ENCODE measurements at places on chromosomes 6 and 20.

DNA sequence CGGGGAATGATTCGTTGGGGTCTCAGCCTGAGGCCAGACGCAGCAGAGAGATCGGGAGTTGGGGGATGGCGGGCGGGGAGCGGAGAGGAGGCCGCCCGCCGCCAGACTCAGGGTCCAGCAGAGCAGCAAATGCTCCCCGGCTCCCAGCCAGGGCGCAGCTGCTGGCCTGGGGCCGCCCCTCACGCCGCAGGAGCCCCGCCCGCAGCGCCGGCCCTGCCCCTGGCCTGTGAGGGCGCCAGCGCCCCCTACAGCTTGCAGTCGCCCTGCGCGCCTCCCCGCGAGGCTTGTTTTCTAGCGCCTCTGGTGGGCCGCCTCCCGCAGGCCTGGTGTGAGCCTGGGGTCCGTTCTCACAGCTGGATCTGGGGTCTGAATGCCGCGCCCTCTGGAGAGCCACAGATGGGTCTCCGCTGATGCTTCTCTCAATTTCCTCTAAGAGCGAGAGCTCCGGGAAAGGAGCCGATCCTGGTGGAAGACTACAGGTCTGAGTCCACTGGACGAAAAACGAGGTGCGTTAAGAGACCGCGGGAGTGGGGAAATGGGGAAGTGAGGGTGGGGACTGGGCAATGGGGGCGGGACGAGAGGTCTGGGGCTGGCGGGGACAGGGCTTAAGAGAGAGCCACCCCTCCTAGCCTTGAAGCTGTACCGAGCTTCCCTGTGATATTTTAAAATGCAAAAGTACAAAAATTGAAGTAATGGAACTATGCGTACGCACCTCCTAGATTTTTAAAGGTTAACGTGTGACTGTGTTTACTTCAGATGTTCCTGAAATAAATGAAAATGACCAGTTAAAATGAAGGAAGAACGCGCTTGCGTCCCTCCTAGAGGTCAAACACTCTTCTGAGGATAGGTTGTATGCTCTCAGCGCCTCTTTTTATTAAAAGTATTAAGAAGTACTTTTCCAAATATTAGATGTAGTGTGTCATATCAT, 30.1 kb downstream of the TRIM38 start:
- DNase-seq: peak; percentile 91

DNA sequence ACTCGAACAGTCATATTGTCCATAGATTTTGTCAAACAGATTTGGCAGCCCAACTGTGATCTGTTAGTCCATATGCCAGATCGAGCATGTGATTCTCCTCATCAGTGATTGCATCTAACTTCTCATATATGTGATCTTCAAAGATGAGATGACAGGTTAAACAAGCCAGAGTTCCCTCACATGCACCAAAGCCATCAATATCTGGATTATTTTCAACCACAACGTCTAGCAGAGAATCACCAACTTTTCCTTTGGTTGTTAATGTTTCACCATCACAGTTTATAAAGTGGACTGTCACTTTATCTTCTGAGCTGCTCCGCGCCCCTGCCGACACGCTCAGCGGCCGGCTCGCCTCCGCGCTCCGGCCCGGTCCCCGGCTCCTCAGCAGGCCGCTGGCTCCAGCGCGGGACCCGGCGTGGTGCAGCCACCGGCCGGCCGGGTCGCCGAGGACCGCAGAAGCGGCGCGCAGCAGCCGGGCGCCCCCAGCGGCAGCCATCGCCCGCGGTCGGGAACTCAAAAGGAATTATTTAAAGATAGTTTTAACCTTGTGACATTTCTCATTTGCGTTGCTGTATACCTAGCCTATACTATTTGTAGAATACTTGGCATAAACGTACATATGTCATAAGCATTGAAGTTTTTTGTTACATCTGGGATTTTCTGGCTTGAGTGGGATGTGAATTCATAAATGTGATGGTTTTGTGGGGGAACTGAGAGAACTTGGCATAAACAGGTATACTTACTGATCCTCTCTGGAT, 40.1 kb upstream of the DYNLRB1 start:
- DNase-seq: peak; percentile 40

DNA sequence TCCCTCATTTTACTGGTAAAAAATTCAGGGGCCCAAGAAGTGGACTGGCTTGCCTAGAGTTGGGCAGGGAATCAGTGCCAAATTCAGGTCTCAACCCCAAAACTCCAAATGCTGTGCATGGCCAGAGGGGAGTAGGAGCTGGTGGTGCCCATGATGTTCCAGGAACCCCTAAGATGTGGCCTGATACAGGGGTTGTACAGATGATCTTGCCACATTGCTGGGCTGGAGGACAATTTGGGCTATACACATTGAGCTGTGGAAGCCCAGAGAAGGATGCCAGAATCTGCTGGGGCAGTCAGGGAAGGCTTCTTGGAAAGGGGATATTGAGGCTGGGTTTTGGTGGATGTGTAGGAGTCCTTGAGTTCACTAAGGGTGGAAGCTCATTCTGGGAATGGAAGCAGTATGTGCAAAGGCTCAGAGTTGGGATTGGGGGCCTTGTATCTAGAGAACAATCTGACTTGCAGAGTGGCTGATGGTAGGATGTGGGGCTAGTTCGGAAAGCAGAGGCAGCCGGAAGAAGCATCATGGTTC, 38.0 kb upstream of the APCDD1L start:
- no peak for DNase-seq

- no peak for DNase-seq
Observed at GRCh38 chr6:44797746-44798145, 410.2 kb downstream of the CDC5L start.

- DNase-seq: peak; percentile 26
Observed at GRCh38 chr6:45617441-45617840, 239.7 kb upstream of the SUPT3H start.

- DNase-seq: no peak
Observed at GRCh38 chr6:5936140-5936539, 70.6 kb downstream of the NRN1 start.

DNA sequence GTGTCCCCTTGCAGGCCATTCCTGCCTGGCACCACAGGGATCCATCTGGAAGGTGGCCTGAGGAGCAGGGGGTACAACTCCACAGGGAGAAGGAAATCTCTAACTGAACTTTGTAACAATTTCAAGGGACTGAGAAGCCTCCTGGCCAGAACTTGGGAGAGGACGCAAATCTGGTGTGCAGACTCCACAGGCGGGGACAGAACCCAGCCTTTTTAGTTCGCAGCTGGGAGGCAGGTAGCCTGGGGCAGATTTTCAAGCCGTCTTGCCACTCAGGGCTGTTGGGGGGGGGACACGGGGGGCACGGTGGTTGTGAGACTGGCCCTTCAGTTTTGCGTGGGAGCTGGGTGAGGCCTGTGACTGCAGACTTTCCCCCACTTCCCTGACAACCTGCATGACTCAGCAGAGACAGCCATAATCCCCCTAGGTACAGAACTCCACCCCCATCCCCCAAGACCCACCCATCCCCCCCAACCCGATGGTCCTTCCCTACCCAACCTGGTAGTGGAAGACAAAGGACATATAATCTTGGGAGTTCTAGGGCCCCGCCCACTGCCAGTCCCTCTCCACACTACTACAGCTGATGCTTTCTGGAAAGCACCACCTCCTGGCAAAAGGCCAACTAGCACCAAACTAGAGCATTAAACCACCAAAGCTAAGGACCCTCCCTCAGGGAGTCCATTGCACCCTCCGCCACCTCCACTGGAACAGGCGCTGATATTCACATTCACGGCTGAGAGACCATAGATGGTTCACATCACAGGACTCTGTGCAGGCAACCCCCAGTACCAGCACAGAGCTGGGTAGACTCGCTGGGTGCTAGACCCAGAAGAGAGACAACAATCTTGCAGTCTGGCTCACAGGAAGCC, 3.0 kb upstream of the HUS1B start:
- DNase-seq: no peak

DNA sequence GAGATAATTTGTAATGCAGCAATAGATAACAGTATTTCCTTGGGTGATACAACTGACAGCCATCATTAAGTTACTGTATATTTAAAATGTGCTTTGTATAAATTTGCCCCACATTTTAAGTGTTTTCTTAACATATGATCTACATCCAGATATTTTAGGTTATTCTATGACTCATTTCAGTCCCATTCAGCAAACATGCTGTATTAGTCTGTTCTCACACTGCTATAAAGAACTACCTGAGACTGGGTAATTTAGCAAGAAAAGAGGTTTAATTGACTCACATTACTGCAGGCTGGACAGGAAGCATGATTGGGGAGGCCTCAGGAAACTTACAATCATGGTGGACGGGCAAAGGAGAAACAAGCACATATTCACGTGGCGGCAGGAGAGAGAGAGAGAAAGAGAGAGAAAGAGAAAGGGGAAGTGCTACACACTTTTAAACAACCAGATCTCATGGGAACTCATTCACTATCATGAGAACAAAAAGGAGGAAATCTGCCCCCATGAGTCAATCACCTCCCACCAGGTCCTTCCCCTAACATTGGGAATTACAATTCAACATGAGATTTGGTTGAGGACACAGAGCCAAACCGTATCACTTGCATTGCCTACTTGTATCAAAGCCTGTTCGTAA, 9.6 kb upstream of the CHD6 start:
- no peak for DNase-seq

- no peak for DNase-seq
Observed at GRCh38 chr6:149567194-149567586, 1.0 kb downstream of the GINM1 start.

- no peak for DNase-seq
Observed at GRCh38 chr6:130743175-130743574, 84.0 kb upstream of the SMLR1 start.

DNA sequence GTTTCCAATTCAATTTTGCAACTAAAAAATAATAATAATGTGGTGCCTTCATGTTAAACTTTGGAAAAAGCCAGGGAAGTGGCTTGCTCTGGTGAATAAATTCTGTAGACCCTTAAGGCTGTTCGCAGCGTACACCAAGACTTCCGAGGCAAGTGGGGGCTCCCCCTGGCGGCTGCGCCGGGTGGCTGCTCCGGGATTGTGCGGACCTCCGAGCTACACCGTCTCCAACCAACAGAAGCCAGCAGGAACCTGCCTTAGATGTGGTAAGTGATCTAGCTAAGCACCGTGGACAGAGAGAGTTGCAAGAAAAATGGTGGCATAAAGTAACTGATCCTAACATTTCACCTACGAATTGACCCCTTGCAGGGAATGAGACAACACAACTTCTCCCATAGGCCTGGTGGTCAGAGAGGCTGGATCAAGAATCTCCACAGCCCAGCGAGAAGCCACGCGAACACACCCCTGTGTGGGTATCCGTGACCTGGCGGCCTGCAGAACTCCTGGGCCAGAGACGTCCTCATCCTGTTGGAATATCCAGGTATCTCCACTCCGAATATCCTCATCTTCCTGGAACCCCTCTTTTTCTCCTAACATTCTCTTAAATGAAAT, 69.6 kb downstream of the TBXT start:
- peak; percentile 81 for DNase-seq

GRCh38 chr6:36917541-36918193, 31.9 kb downstream of the C6orf89 start:
- peak; percentile 88 for DNase-seq

DNA sequence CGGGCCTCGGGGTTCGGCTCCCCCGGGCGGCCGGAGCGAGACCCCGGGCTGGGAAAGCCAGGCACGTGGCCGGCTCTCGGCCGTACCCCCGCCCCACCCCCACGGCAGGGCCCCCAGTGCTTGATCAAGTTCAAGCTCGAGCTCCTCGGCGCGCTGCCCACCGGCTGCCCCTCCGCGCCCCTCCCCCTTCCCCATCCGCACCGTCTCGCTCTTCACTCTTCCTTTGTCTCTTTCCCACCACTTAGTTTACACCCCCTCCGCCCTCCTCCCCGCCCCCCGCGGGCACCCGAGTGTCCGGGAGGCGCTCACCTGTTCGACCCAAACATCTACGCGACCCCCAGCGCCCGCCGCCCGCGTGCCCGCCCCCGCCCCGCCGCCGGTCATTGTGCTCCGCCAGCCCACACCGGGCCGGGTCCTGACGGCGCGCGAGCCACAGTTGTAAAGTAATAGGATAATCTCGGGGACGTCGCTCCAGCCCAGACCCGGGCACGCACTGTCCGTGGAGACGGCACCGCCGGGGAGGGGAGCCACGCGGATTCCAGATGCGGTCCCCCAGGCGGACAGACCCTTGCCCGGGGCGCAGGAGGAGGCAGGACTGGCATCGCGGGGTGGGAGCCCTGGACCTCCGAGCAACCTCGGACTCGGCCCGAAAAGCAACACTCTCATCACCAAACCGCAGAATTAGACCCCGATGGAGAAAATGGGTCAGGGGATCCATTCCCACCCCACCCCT, 100.7 kb downstream of the NOL4L start:
- DNase-seq: no peak

- no peak for DNase-seq
Observed at GRCh38 chr20:50312002-50312681, 121.5 kb downstream of the CEBPB start.

- no peak for DNase-seq
Observed at GRCh38 chr20:43028470-43028869, 161.2 kb downstream of the PTPRT start.

GRCh38 chr20:7744411-7744810, 195.8 kb downstream of the HAO1 start:
- peak; percentile 59 for DNase-seq

GRCh38 chr6:156647140-156647784, 129.9 kb upstream of the ARID1B start:
- DNase-seq: no peak

DNA sequence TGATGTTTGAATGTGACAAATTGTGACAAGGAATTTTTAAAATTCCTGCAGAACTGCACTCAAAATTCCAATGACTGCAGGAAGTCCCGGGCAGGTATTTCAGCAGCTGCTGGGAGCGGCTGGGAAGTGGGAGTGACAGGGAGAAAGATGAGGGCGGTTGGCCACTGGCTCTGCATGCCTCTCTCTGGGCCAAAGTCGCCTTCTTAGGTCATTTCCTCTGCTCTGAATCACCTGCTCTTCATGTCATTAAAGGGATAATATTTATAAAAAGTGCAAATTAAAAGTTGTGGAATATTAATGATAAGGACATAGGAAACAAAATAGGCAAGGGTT, 43.9 kb downstream of the RAMACL start:
- no peak for DNase-seq

DNA sequence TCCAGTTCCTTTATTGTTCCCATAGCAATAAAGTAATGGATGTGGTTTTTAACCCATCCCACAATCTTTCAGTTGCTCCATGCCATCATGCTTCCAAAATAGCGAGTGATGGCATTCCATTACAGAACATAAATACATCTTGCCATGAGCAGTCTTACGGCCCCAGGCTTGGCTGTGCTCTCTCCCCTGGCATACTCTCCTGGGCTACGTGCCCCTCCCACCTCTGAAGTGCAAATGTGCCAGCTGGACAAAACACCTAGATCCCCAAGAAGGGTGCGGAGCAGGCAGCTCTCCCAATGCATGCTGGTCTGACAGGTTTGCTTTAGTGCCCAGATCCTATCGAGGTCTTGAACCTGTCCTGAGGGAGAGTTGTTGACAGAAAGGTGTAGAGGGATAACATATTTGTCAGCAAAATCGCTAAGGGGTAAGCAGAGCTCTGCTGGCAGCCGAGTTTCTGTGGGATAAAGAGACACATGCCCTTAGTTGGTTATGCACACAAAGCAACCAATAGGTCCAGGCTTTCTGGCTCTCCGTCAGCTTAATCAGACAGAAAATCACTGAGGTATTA, 43.9 kb upstream of the PAX1 start:
- no peak for DNase-seq

GRCh38 chr6:143498428-143498827, 13.1 kb downstream of the FUCA2 start:
- no peak for DNase-seq

Data from fibroblast of villous mesenchyme (primary cell).